ENCODE measurements at places on chromosomes 13 and 19.

DNA sequence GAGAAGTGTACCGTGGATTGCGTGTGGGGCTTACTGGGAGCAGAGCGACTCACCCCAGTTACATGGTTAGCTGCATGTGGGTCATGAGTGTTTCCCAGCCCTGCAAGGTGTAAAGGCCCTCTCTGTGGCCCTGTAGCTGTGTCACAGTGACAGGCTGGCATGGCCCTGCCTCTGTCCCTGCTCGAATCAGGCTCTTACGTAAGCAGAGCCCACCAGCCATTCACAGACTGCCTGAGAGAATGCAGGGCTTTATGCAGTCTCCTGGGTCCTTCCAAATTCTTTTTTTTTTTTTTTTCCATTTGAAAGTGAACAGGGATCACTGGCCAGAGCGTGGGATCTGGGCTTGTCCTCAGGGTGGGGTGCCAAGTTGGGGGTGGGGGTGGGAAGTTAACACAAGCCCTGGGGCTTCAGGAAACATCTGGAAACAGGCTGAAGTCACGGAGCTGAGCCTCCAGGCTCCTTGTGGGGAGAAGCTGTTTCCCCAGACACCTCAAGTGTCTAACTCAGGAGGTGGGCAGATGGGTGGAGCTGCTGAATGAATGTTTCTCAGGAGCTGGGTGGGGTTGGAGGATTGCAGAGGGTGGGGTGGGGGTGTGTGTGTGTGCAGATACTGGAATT, 13.4 kb downstream of the TECR start:
- peak; percentile 32 for DNase-seq

DNA sequence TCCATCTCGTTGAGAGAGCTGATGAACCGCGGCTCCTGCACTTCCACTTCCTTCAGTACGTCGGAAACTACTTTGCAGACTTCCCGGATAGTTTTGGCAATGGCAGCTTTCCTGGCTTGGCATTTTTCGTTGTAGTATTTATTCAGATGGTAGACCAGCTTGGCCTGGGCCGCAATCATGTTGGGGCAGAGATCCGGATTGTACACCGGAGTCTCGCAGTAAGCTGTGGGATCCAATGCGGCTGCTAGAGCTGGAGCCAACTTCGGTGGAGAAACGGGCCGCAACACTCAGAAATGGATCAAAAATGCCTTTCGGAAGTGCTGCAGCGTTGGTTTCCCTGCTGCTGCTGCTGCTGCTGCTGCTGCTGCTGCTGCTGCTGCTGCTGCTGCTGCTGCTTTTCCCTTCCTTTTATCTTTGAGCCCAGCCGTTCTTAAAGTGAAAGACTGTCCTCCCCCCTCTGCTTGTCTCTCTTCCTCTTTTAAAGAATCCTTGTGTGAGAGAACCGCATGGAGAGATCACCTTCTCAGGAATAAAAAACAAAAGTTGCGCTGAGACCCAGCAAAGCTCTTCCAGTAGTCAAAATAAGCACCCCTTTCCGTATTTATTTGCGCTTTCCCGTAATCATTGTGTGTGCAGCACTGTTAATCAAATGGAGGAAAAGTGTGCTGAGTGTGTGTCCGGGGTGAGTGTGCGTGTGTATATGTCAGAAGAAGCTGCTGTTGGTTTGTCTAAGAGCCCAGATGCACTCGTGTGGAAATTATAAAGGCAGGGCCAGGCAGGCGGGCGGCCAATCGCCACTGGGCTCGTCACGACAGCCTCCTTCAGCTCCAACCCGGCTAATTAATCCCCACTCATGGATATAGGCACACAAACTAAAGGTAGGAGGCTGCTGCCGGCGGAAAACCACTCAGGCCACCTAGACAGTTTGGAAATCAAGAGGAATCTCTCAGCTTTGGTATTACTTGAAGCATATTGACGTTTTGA, at the start of gene MAB21L1:
Gene MAB21L1 (minus strand): TSS at position 730 of the 984 bp plus-strand sequence. CDS start 551 bp downstream, at position 179.
- no peak for DNase-seq

GRCh38 chr13:91212231-91212630, 135.3 kb upstream of the MIR17HG start:
- no peak for DNase-seq

DNA sequence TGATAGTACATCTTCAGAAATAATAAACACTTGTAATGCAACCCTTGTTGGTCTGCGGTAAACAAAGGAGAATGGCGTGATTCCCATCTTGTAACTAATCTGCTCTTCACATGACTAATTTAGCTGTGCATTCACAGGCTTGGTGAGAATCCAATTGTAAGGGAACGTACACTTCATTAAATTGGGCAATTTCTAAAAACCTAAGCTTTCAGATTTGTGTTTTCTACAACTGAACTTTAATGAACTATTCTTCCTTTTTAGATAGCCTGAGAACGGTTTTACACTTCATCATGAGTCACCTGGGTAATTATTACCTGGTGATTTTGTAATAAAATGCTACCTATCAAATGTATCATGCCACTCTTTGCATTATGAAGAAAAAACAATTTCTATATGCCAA, 306.9 kb downstream of the KLF5 start:
- no peak for DNase-seq

DNA sequence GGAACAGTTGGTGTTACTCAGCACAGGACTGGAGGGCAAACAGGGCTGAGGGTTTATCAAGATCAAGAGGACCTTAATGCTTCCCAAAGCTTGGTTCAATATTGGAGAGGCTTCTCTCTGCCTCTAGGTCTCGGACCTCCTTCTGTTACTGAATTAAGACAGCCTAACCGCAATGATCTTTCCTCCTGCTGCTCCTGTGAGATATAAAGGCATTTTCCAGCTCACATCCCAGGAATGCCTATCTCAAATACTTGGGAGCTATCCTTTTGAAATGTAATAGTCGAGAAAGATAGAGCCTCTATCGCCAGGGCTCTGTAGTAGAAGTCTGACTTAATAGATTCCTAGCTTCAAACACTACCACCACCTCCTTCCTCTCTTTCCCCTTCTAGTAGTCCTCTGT, 1475.0 kb downstream of the SLITRK1 start:
- DNase-seq = no peak

DNA sequence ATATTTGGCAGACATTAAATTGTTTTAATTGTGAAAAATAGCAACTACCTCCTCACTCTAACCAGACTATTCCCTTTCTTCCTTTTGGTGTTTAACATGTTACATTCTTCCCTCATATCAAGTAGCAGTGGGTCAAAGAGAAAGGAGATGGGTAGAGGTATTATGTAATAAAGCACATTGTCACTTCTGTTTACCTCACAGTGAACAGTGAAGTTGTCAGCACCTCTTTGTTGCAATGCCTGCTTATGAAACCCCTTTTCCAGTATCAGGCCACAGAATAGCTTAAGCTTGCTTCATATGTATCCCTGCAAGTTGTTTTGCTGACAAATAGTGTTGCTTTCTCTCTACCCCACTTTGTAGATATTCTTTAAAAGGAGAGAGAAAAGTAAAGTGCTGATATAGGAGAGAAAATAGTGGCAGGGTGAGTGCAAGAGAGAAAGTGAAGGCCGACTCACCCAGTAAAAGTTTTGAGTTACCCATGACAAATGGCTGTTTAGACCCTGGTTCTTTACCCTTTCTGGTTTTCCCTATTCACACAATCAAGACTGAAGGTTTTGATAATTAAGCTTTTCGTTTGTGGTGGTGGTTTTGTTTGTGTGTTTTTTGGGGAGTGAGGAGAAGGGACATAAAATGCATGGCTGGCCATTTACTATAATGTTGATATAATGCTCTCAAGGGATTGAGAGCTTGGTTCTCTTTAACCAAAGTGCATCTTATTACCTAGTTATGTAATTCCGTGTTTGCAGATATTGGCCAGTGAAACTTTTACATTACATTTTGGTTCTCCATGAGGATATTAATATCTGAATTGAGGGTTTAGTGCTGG, 3.7 kb downstream of the ITM2B start:
- DNase-seq = no peak

- DNase-seq = no peak
Measured at GRCh38 chr13:110350509-110350908, 43.4 kb downstream of the COL4A2 start.

- DNase-seq = no peak
Measured at GRCh38 chr19:48867123-48867745, 1.2 kb downstream of the PLEKHA4 start.

All from fibroblast of skin of back (primary cell).